ENCODE measurements at places on chromosomes 1 and 21.
A peak's percentile ranks its signal among the peaks of the same experiment; 100 is the strongest.

DNA sequence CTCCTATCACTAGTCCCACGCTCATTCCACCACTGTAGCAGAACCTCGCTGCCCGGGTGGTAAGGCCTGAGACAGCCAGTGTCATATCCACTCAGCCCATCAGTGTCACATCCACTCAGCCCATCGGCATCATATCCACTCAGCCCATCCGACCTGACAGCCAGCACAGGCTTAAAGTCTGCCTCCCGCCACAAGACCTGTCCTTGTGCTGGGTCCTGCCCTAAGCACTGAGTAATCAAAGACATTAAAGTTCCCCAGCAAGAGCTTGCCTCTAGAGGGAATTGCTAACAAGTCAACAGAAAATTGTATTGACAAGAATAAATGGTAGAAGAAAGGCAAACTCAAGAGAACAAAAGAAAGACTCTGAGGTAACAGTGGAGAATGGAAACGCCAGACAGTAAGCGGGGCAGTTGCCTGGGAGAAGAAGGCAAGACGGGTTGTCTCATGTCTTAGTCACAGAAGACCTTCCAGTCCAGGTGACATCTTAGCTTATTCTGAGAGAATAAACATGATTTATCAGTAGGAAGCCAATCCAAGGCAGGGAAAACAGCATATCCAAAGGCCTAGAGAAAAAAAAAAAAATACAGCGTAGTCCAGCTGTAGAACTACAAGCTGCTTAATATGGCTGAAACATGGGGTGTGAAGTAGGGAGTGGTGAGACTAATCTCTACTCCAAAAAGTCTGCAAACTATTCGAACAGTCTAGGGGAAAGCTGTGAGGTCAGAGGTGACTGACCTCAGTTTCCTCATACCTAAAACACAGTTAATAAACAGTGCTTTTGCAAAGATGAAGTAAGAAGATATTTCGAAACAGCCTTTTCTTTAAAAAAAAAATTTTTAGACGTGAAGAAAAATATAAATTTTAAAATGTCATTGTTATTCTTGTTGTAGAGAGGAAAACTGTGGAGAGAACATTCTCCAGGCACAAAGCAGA, 1.1 kb downstream of the ITLN1 start:
- DNase-seq: no peak

- DNase-seq: no peak
Measured at GRCh38 chr1:247849616-247850015, 7.4 kb upstream of the TRIM58 start.

DNA sequence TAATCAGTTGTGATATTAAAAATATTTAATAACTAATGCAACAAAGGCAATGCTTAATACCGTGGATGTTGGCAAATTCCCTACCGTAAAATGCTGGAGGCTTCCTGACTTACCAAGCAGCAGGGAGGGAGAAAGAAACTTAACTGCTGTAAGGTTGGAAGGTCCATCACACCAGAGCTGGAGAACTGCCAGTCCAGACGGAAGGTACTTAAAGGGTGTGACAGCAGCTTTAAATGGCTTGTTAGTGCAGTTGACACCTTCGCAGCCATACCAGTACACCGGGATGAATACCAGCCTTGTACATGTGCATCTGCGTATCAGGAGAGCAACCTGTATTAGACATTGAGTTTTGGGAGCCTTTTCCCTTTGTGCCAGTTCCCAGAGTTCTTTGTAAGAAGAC, 269.5 kb upstream of the NCAM2 start:
- no peak for DNase-seq

- no peak for DNase-seq
Measured at GRCh38 chr1:243483071-243483771, 227.4 kb downstream of the SDCCAG8 start.

DNA sequence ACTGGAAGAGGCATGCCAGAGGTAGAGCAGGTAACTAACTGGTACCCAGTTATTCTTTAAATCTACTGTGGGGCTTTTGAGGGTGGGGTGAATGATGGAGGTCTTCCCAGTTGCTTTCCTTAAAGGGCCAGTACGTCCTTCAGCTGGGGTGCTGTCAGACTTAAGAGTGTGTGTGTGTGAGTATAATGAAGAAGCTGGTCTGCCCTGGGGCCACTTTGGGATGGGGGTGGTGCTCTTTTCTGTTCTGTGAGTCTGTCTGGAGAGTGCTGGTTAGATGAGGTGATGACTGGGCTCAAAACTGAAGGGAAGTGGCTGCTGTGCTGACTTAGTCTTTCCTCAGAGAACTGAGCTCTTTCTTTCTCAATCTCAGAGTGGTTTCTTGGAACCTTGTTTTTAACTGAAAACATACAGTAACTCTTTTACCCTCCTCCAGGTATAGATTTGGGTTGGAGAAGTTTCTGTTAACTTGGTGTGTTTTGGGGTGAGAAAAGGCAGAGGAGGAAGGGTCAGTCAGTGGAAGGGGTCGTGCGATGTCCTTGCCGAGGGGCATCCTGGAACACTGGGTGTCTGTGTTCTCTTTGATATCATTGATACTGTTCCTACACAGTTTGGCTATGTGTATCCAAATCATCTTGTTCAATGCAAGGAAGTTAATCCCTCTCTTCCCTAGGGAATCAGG, 746 bp downstream of the MACF1 start:
- peak; percentile 71 for DNase-seq

GRCh38 chr1:198436276-198436675, 104.2 kb downstream of the ATP6V1G3 start:
- no peak for DNase-seq

- peak; percentile 50 for DNase-seq
Measured at GRCh38 chr1:178055779-178056471, 38.0 kb upstream of the RASAL2 start.

GRCh38 chr1:10979483-10979920, 33.0 kb upstream of the TARDBP start:
- peak; percentile 37 for DNase-seq

DNA sequence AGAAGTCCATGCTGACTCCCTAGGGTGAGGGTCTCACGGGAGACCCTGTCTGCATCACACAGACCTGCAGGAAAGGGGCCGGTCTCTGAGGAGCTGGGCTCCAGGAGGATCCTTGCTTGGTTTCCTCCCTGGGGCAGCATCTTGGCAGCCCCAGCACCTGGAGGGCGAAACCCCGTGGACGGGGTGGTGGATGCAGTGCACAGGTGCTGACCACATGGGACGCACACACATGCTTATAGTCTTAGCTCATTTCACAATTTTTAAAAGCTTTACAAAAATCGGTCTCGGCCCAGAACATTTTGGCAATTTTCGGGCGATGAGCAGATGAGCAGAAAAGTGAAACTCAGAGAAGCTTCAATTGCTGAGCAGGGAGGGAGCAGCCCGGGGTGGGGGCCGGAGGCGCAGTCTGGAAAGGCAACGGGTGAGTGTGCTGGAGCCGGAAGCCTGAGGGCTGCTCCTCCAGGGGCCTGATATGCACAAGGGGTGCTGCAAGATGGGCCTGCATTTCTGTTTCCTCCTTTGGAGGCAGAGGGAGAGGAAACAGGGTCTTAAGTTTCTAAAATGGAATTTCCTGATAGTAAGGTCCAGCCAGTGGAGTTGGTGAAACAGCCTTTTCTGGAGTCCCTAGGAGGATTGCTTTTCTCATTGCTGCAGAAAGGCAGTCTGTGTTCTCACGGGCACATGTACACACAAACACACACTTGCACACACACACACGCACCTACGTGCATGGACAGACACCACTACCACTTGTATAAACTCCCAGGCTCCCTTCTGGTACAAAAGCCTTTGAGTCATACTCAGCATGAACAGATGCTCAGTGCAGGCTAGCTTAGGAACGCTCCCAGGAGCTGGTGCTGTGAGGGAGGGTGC, 60.6 kb downstream of the SCCPDH start:
- DNase-seq: no peak

- no peak for DNase-seq
Measured at GRCh38 chr1:201825245-201825644, 3.7 kb upstream of the IPO9 start.

DNA sequence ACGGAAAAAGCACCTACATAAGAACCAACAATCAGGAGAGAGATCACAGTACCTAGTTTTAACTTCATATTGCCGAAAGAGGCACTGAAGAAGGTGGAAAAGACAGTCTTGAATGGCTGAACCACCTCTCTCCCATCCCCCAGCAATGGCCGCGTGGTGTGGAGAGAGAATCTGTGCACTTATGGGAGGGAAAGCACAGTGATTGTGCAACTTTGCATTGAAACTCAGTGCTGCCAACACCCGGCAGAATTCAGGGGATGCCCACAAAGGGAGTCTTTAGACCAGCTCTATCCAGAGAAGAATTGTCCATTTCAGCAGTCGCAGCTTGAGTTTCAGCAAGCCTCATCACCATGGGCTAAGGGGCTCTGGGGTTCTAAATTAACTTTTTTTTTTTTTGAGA, 186.3 kb upstream of the USP25 start:
- DNase-seq: no peak

DNA sequence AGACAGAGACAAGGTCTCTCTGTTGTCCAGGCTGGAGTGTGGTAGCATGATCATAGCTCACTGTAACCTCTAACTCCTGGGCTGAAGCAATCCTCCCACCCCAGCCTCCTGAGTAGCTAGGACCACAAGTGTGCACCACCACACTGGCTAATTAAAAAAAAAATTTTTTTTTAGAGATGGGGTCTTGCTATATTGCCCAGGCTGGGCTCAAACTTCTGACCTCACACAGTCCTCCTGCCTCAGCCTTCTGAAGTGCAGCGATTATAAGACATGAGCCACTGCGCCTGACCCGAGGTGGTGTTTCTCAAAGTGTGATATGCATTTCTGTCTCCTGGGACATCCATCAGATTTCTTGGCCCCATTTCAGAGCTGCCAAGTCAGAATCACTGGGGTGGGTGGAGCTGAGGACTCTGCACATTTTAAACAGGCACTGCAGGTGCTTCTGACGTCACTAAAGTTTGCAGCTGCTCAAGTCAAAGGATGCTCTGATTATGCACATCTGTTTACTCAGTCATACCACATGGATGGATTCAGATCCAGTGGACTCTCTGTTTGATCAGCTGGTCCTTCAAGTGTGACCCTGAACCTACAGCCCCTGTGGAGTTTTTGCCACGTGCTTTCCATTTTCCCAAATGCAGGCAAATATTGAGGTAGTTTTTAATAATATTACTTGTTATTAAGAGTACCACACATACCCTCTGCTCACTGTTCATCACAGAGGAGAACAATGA, 21.4 kb downstream of the TGFB2 start:
- no peak for DNase-seq

- no peak for DNase-seq
Measured at GRCh38 chr1:229985613-229986010, 81.4 kb upstream of the GALNT2 start.

DNA sequence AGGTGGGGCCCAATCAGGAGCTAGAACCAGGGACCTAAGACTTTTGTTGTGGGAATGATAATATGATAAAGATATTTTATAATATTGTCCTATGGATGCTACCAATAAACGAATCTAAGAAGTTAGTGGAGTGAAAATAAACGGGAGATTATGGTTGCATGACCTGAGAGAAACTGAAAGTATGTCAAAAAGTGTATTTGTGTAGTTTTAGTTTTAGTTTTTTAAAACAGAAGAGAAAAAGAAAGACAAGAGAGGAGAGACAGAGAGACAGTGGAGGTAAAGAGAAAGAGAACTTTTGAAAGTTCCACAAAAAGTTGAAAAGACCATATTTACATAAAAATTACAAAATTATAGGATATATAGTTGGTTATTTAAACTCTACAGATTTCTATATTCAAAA, 64.1 kb upstream of the TMPRSS15 start:
- no peak for DNase-seq

- no peak for DNase-seq
Measured at GRCh38 chr1:13722808-13723360, 22.9 kb downstream of the PRDM2 start.

GRCh38 chr21:41509145-41509496, 1.2 kb upstream of the TMPRSS2 start:
- no peak for DNase-seq

DNA sequence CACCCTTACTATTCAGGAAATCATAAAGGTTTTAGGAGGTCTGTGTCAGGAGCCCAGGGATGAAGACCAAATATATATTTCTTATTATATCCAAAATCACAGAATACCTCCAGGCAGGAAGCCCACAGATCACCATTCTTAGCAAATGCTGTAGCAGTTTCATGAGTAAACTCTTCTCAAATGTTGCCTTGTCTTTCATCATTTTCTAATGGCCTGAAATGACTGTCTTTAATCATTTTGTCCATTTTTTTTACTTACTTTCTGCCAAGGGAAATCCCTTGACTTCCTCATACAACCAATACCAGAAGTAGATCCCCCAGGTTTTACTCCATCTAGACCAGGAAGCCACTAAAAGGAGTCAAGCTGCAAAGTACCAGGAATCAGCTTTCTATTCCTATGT, 32.4 kb downstream of the PSMG1 start:
- DNase-seq: no peak

- DNase-seq: no peak
Measured at GRCh38 chr1:194830387-194830786, 1644.0 kb upstream of the B3GALT2 start.

DNA sequence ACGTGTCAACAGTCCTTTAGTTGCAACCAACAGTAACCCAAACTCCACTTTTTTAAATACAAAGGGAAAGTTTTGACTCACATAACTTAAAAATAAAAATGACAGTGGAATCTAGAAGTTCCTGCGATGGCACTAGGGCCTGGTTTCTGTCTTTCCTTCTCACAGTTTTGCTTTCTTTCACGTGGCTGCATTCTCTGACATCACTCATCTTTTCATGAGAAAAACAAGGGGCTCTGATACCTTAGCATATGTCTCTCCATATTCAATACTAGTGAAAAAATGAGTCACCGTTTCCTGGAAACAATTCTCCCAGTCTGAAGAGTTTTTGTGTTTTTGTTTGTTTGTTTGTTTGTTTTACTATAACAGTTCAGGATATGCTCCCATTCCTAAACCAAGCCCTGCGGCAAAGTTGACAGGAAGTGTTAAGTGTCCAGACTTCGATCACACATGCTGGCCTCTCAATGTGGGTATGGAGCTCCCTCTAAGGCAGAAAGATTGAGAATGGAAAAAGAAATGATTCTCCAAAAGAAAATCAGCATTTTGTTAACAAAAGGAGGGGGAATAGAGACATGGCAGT, 483.3 kb downstream of the TTLL7 start:
- DNase-seq: no peak

GRCh38 chr1:20147846-20148570, 8.9 kb downstream of the PLA2G2F start:
- no peak for DNase-seq

DNA sequence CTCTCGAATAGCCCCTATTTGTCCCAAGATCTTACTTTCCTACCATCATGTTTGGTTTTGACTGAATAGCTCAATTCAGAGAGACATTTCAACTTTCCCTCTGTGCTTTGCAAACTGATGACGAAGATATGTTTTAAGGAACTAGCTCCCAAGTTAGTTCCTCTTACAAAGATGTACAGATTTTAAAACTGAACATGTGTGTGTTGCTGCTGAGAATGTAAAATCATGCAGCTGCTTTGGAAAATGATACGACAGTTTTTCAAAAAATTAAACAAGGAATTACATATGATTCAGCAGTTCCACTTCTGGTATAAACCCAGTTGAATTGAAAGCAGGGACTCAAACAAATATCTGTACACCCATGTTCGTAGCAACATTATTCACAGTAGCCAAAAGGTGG, 33.6 kb downstream of the KIF26B start:
- no peak for DNase-seq

- DNase-seq: no peak
Measured at GRCh38 chr1:78038071-78038470, 7.7 kb upstream of the GIPC2 start.

- DNase-seq: peak; percentile 41
Measured at GRCh38 chr1:245871915-245872314, 635.2 kb downstream of the SMYD3 start.

- no peak for DNase-seq
Measured at GRCh38 chr1:231163830-231164427, 2.1 kb downstream of the TRIM67 start.
